ENCODE measurements at places on chromosomes 6 and 20. TPM values are rescaled to one million over a fixed set of nuclear protein-coding genes. Genes with fewer than 3 reads are reported as not detected.

ZNF341 gene
- total RNA-seq, result 1.1 TPM

TMC2 gene
- not detected for total RNA-seq

BPI gene
- not detected for total RNA-seq

ELMO2 gene
- 24.0 TPM for total RNA-seq

DEFB132 gene
- total RNA-seq, result not detected

MAP7 gene
- 0.36 TPM for total RNA-seq

CDH4 gene
- 3.4 TPM for total RNA-seq

KCNG1 gene
- total RNA-seq, result 8.6 TPM

CDH22 gene
- total RNA-seq, result not detected

ULBP1 gene
- total RNA-seq, result 0.09 TPM

INSM1 gene
- total RNA-seq, result not detected

FAM83B gene
- total RNA-seq, result not detected

TSPO2 gene
- not detected for total RNA-seq

IRF4 gene
- total RNA-seq, result not detected

PHACTR1 gene
- total RNA-seq, result 4.1 TPM

ABHD16A gene
- 57.8 TPM for total RNA-seq

AVP gene
- total RNA-seq, result not detected

KIAA0408 gene
- not detected for total RNA-seq

SLPI gene
- total RNA-seq, result 0.19 TPM

TCF15 gene
- total RNA-seq, result 0.90 TPM

HLA-DOB gene
- total RNA-seq, result not detected

LPA gene
- total RNA-seq, result not detected

GTSF1L gene
- total RNA-seq, result not detected

NRSN1 gene
- not detected for total RNA-seq

SLC26A8 gene
- not detected for total RNA-seq

DCDC2 gene
- not detected for total RNA-seq

EEF1A2 gene
- total RNA-seq, result 2.0 TPM

ZNF334 gene
- 1.2 TPM for total RNA-seq

WFDC10B gene
- not detected for total RNA-seq

MAD2L1BP gene
- 19.1 TPM for total RNA-seq

ZNF335 gene
- total RNA-seq, result 11.6 TPM

SIGLEC1 gene
- not detected for total RNA-seq
